ENCODE measurements at places on chromosomes 2 and 18.

DNA sequence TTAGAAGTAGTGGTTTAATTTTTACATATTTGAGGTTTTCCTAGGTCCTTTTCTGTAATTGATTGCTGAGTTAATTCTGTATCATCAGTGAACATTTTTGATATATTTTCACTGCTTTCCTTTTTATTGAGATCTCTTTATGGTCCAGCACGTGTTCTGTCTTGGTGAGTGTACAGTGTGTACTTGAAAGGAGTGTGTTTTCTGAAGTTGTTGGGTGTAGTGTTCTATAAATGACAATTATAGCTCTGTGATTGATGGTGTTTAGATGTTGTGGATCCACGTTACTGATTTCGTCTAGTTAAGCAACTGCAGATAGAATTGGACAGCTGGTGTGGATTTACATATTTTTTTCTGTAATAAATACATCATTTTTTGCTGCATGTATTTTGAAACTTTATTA, 32.7 kb downstream of the AGFG1 start:
- DNase-seq = no peak

- no peak for DNase-seq
Measured at GRCh38 chr2:163709270-163709669, 26.5 kb downstream of the FIGN start.

DNA sequence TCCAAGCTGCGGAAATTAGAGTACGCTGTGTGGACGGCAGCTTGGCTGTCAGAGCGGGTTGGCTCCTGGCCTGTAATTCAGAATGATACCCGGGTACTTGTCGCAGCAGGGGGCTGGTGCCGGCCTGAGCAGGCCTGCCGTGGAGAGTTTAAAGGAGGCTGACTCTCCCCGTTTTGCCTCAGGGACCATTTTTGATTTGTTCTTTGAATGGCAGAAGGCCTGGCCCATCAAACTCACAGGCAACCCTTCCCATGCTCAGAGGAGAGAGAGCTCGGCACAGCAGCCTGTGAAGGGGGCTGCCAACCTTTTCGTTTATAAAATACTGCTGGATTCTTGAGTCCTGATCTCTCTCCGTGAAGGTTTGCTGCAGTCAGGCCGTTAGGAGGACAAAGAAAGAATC, 151.3 kb downstream of the KLHL29 start:
- DNase-seq = peak; percentile 80

DNA sequence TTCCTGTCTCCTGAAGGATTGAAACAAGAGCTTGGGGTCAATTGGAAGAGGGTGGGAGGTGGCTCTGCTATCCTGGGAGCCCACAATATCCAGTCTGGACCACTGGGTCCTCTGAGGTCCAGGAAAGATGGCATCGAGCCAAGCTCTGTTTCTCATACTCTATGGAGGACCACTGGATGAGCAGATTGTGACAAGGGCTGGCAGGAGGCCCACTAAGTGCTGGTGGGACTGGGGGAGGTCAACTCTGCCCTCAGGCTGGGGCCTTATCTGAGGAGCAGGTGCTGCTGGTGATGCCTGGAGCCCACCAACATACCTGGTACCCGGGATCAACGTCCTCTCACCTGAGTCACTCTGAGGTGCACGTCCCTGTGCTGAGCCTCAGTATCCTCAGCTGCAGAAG, 142.4 kb downstream of the NDUFA10 start:
- no peak for DNase-seq

All from NCI-H2081 (cell line).